Renal cortical epithelial cell (primary cell): ENCODE measurements at places on chromosomes 11 and 22. TPM values are rescaled to one million over a fixed set of nuclear protein-coding genes. Genes with fewer than 3 reads are reported as not detected.
A peak's percentile ranks its signal among the peaks of the same experiment; 100 is the strongest.

DNA sequence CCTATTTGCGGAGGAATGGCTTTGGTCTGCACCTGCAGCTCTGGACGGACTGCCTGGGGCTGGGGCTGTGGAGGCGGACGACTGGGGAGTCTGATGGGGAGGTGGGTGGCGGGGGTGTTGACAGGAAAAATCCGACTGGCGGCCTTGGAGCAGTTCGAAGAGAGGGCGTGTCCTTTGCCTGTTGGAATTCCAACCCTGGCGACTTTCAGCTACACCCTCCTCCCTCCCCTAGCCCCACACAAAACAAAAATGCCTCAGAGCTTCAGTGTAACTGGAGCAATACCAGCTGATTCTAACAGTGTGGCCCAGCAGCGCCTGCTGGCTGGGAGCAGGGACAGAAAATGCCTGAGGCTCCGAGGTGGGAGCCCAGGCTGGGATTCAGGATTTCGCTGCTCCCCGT lies 85.4 kb downstream of the ATXN10 start:
- DNase-seq, result peak; percentile 79

DNA sequence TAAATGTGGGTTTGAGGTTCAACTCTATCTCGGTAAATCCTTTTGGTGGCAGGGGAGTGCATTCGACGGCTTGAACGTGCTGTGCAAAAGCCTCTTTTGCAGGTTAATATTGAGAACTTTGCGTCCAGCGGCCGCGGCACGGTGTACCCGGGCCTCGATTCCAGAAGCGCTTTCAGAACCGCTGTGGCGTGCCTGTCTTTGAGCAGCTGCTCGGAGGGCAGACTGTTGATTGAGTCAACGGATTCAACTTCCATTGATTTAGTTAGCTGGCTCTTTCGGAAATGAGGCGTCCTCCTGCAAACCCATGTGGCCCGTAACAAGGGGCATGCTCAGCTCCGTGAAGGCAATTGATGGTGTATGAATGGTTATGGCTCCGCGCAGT lies 1247.8 kb downstream of the BRD1 start:
- DNase-seq, result no peak

The SPON1 gene
- total RNA-seq, result 2.9 and 25.4 TPM in 2 replicates

- DNase-seq, result no peak
Observed at GRCh38 chr22:44885806-44886360, 123.9 kb downstream of the PHF21B start.

GRCh38 chr11:76849376-76849775 lies 11.3 kb upstream of the ACER3 start:
- no peak for DNase-seq

- DNase-seq, result no peak
Observed at GRCh38 chr11:17684550-17684949, 34.8 kb upstream of the MYOD1 start.

- DNase-seq, result no peak
Observed at GRCh38 chr11:119673759-119674336, 55.2 kb downstream of the NECTIN1 start.

GRCh38 chr11:82720267-82721065 lies 13.2 kb downstream of the FAM181B start:
- no peak for DNase-seq
